GM19239 (cell line): ENCODE measurements at places on chromosomes 1 and 21.
A peak's percentile ranks its signal among the peaks of the same experiment; 100 is the strongest.

GRCh38 chr1:209863766-209864485 is 36.2 kb downstream of the UTP25 start:
- no peak for DNase-seq

GRCh38 chr1:85652327-85652726 is 55.9 kb downstream of the ZNHIT6 start:
- no peak for DNase-seq

- DNase-seq = no peak
Observed at GRCh38 chr1:107213225-107213624, 72.4 kb downstream of the NTNG1 start.

DNA sequence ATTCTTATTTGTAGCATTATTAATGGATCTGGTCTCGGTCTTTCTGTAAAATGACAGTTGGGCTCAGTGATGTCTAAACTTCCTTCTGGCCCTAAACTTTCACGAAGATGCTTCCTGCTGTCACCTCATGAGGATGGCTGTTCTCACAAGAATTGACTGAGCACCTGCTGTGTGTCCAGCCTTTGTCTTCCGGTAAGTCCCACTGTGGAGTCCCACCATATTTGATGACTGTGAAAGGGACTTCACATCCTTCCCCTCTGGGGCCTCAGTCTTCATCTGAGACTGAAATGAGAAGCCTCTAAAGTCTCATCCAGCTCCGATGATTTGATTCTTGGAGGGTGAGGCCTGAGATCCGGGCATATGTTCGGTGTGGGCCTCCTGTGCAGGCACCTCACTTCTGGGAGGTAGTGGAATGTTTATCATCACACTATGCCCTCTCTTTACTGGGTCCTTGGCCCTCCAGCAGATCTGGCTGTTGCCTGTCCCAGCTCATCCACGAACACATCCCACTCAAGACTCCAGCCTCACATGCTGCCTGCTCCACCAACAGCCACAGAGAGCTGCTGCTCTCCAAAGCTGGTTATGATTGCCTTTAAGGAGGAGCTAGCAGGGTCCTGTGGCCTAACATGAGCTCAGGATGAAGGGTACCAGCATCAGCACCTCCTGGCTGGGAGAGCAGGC is 95.8 kb downstream of the KCNN3 start:
- no peak for DNase-seq

GRCh38 chr1:239995281-239995680 is 96.4 kb upstream of the FMN2 start:
- no peak for DNase-seq

DNA sequence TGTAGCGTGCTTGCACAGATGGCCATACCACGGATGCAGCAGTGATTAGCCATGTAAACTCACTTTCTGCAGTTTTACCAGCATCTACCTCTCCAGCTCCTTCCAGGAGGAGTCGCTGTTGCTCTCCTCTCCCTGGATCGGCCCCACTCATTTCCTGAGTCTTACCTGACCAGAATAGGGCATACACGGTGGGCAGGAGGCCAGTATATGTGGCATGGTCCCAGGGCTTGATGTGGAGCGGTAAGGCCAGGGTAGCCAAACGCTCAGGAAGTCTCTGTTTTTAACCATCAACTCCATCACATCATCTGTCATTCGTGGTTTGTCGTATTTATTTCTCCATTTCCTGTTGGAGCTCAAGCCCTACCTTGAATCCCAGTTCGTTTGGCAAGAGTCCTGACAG is 163.4 kb upstream of the USP24 start:
- DNase-seq = no peak

DNA sequence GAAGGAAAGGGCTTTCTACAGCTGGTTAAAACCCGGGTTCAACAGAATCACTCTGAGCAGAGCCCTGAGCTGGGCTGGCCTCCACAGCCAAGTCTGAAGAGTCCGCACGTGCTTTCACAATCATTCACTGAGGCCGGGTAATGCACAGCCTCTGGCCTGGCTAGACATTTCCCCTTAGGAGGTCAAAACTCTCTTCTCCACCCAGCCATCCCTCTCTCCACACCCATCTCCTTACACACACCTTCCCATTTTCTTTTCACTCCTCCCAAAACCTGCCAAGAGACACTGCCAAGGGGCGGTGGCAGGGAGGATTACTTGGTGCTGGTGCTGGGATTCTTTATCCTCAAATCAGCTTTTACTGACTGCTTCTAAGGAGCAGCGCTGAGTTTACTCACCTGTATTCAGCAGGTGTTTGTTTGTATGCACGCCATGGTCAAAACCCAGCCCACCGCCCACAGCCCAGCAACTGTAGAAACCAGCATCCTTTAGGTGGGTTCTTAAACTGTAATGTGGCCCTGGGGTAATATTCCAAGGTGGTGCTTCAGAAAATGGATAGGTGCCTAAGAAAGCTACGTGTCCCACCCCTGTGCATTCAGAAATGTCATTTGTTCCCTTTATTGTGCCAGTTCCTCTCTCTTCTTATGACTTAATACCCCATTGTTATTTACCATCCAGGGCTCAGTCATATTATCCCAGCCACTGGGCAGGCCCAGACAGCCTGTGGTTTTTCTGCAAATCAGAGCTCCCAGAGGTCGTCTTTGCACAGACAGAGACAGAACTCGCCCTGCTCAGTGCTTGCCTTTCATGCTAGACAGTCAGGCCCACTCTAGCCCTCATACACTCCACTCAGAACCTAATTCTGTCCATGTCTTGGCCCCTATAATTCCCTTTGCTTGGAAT is 80.2 kb downstream of the ADSS2 start:
- no peak for DNase-seq

DNA sequence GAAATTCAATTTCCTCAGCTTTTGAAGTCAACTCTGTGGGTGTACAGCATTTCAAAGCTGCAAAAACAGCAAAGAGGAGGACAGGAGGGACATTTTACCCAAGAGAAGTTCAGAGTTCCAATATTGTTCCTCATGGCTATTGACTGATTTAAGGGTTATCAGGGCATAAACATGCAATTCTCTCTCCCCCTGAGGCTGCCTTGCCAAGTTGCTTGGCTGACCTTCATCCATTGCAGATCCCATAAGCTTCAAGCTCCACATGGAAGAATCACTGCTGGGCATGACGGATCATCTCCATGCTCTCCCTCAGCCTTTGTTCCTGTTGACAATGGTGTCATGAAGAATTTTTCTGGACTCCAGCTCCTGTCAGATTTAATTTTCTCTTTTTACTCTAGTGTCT is 115.2 kb upstream of the SERBP1 start:
- no peak for DNase-seq

GRCh38 chr1:18041102-18041501 is 66.5 kb upstream of the IGSF21 start:
- DNase-seq = no peak

DNA sequence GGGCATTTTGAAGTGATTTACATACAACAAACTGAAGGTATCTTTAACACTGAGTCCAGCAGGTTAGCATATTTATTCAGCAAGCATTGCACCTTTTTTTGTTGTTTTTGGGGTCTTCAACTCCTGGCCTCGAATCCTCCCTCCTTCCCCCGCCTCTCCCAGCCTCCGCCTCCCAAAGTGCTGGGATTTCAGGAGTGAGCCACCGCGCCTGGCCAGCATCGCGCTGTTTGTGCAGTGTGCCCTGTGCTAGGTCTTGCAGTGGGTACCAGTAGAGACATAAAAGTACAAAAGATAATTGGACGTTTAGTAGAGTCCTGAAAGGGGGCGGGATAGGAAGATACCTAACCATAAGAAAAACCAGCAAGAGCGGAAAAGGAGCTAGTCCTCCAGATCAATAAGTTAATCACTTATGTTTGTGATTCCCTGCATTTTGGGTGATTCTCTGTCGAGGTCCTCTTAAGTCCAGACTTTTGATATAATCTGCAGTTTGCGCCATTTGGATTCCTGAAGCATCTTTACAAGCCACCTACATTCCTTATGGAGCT is 111.8 kb downstream of the OSBPL9 start:
- no peak for DNase-seq

DNA sequence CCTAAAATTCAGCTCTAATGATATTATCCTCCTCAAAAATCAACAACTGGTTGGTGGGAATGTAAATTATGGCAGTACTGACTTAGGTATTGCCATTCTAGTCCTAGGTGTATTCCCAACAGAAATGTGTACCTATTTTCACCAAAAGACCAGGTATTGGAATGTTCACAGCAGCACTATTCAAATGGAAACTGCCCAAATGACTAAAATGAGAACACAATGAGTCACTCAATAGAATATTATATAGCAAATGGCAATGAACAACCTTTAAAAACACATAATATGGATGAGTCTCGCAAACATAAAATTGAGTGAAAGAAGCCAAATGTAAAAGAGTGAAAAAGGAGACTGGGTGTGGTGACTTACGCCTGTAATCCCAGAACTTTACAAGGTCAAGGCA is 44.9 kb downstream of the GADD45A start:
- DNase-seq = no peak

GRCh38 chr1:93988634-93989350 is 79.6 kb upstream of the GCLM start:
- no peak for DNase-seq

GRCh38 chr21:38438462-38438893 is 59.8 kb downstream of the ERG start:
- no peak for DNase-seq

DNA sequence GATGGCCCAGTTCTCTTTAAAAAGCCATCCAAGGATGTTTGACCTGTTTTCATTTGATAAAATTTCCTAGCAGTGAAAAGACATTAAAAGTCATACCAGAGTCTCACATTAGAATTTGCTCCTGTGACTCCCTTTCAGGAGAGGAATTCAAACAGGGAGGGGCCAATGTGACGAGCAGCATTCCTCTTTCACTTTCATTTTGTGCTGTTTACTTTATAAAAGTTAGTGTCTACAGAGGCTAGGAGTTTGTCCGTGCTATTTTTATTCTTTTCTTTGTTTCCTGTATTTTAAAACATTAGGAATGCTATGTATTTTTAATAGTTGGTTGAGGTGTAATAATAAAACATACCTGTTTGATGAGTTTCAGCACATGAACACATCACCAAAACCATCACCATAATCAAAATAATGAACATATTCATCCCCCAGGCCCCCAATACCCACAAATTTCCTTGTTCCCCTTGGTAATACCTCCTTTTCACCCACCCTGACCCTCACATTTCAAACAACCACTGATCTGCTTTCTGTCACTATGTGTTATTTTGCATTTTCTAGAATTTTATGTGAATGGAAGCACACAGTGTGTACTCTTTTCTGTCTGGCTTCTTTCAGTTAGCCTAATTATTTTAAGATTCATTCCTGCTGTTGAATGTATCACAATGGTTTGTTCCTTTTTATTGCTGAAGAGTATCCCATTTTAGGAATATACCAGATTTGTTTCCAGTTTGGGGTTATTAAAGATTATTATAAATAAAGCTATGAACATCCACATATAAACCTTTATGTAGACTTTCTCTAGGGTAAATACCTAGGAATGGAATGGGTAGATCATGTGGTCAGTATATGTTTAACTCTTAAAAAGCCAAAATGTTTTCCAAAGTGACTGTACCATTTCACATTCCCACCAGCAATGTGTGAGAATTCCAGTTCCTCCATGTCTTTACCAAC is 129.5 kb downstream of the TENT5C start:
- peak; percentile 36 for DNase-seq

GRCh38 chr1:67766141-67766978 is 66.9 kb downstream of the GNG12 start:
- DNase-seq = no peak

GRCh38 chr1:27348861-27349783 is 7.3 kb downstream of the SYTL1 start:
- DNase-seq = no peak

GRCh38 chr21:15274701-15275485 is 210.1 kb upstream of the NRIP1 start:
- no peak for DNase-seq

DNA sequence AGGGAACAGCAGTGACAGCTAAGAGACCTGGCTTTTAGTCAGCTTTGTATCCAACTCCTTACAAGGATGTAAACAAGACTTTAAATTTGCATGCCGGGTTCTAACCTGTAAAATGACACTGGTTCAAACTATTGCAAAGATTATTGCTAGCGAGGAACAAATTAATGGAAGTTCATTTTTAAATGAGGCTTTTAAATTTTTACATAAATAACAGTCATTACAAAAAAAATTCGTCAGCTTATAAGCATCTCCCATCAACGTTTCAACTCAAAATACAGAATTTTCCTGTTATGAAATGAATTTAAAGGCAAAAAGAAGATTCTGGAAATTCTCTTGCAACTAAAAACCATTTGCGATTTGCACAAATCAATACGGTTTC is 668 bp downstream of the KIF14 start:
- no peak for DNase-seq

GRCh38 chr1:21818656-21819055 is 6.6 kb downstream of the LDLRAD2 start:
- peak; percentile 80 for DNase-seq

DNA sequence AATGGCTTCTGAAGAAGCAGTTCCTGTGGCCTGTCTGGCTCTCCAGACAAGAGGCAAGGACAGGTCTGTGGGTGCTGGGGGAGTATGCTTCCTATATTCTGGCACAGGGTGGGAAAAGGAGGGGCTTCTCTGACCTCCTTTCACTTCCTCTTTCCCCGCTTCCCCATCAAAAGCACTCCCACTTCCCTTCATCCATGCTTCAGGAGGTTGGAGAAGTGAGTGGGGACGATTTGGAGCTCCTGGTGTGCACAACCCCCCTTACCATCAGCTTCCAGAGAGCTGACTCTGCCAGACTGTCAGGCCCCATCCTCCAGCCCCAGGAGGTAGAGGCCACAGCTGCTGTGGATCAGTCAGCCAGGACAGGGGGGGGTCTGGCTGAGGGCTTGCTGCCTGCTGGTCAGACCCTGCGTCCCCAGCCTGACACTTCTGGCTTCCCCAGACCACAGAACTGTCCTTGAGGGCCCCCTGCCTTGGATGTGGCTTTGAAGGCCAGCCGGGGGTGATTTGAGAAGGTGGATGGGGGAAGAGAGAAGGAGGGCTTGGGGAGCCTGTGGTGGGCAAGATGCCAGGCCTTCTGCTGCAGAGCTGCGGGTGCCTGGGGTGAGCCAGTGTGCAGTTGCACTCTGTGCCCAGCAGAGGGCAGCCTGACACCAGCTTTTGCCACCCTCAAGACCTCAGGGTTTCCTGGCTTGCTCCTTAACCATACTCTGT is 21.5 kb upstream of the TMEM222 start:
- peak; percentile 86 for DNase-seq

- DNase-seq = no peak
Observed at GRCh38 chr1:176051902-176052518, 155.1 kb downstream of the COP1 start.

GRCh38 chr1:29785554-29785953 is 549.2 kb downstream of the PTPRU start:
- no peak for DNase-seq

DNA sequence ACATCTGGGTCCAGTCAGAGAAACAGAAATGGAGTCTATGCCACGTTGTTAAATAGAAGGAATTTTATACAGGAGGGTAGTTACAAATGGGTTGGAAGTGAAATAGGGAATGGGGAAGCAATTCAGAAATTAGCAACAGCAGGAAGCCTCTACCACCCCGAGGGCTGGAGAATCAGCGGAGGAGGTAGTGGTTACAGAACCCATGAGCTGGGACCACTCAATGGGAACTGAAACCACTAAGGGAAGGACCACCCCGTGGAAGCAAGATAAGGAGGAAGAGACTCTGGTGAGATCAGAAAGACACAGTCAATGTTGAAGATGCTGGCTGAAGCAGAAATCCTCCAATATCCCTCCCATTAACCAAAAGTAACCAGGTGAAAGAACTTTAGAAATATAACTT is 15.5 kb upstream of the MAST2 start:
- no peak for DNase-seq

GRCh38 chr1:3124246-3124645 is 55.2 kb downstream of the PRDM16 start:
- no peak for DNase-seq
